ENCODE measurements at places on chromosomes 12 and 14.

DNA sequence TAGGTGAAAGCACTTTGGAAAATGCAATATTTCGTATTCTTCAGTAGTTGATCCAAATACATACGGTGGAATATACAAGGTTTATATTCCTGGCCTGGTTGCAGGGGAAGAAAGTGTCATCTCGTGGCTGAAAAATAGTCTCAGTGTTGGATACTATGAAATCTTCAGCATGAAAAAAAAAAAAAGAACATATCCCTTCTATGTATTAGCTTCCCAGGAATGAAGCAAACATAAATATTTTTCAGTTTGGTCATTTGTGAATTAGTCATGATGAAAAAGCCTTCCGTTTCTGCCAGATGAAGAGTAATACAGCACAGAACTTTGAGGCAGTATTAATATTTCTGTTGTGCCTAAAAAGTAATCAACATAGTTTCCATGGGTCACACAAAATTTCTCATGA, 36.7 kb downstream of the FLRT2 start:
- peak; percentile 88 for DNase-seq

DNA sequence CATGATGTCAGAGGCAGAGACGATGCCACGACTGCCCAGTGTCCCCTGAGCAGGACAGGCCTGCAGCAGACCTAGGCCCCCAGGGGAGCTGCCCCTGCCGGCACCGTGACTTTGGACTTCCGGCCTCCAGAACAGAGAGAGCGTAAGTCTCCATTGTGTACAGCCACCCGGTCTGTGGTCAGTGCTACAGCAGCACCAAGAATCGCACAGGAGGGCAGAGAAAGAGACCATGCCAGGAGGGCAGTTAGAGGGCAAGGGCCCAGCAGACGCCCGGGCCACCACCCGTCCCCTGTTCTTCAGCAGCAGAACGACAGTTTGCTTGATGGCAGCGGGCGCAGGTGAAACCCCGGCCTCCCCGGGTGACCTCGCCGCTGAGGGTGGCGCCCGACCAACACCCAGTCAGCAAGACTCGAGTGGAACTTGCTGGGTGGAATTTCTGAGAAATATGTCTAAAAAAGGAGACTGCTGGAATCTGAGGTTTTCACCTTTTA, 19.7 kb downstream of the GALNT9 start:
- DNase-seq = no peak

- DNase-seq = no peak
Measured at GRCh38 chr12:21715386-21715785, 57.7 kb upstream of the LDHB start.

- DNase-seq = no peak
Measured at GRCh38 chr14:93784878-93785277, 3.4 kb downstream of the PRIMA1 start.

DNA sequence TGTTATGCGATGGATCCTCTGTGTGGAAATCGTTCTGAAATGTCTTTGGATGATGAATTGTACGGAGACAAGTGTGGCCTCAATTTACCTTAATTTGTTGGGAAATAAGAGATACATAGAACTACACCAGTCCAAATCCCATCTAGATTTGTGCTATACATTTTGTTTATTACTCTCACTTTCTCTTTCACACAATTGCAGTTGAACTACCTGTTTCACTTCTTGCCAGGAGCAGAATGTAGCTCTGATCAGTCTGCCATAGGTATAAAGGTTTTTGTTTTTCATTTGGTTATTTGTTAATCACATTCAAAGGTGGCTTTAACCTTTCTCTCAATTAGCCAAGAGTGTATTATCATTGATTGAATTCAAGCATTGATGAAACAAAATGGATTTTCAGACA, 268.2 kb downstream of the SNAPC1 start:
- DNase-seq = no peak

DNA sequence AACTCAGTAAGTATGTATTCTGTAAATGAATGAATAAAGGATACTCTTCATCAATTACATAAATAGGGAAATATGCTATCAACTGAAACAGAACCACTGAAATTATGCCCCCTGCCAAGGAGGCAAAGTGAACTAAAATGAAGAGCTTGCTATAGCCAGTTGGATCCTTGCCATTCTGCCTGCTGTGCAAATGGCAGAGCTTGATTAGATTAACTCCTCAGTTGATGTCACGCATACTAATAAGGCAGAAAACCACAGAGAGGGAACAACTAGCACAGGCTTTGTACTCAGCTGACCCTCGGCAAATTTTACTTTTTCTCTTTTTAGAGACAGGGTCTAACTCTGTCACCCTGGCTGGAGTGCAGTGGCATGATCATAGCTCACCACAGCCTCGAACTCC, 36.7 kb upstream of the FERMT2 start:
- DNase-seq = no peak

Measured in fibroblast of skin of right quadriceps (primary cell).